ENCODE measurements at places on chromosomes 13 and 19.

DNA sequence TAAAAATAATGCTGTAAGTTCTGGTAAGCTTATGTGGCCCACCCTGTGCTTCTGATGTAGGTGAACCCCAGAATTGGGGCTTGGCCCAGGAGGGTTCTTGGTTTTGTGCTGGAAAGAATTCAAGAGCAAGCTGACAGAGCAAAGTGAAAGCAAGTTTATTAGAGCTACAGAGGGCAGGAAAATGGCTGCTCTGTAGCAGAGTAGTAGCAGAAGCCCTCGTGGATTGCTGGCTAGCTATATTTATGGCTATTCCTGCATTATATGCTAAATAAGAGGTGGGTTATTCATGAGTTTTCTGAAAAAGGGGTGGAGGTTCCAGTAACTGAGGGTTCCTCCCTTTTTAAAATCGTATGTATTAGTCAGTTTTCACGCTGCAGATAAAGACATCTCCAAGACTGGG is 20.6 kb upstream of the ZNF599 start:
- DNase-seq: no peak

- DNase-seq: no peak
These were observed 463.8 kb downstream of the ITGBL1 start for GRCh38 chr13:101916108-101916774.

DNA sequence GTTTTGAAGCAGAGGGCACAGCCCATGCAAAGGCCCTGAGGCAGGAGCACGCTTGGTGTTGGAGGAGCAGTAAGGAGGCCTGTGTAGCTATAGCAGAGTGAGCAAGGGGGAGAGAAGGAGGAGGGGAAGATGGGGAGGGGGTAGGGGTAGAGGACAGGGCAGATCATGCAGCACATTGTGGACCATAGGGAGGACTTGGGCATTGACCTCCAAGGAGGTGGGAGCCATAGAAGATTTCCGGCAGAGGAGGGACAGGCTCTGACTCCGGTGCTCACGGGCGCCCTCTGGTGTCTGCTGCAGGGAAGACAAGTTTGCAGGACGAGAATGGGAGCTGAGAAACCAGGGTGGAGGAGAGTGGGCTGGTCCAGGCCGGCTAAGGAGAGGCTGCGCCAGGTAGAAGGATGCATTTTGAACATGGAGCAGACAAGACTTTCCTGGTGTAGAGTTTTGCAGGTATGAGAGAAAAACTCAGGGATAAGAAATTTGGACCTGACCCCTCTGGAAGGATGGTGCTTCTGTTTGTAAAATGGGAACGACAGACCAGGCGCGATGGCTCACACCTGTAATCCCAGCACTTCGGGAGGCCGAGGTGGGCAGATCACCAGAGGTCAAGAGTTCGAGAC is 13.7 kb upstream of the CREB3L3 start:
- DNase-seq: peak; percentile 87

GRCh38 chr13:26061947-26062346 is 10.1 kb upstream of the SHISA2 start:
- no peak for DNase-seq

DNA sequence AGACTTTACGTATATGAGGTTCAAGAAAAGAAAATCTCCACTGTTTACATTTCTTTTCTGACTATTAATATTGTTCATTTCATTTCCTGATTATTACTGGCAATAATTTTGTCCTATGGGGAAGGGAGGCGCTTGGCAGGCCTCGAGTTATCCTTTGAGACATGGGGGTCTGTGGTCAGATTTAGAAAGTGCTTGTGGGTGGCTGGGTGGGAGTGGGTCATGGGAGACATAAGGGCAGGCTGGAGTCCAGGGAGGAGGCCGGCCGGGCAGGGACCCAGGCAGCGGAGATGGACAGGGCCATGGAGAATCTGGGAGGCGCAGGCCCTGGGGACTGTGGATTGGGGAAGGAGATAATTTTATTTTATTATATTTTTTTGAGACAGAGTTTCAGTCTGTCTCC is 40.1 kb downstream of the LTBP4 start:
- DNase-seq: no peak

DNA sequence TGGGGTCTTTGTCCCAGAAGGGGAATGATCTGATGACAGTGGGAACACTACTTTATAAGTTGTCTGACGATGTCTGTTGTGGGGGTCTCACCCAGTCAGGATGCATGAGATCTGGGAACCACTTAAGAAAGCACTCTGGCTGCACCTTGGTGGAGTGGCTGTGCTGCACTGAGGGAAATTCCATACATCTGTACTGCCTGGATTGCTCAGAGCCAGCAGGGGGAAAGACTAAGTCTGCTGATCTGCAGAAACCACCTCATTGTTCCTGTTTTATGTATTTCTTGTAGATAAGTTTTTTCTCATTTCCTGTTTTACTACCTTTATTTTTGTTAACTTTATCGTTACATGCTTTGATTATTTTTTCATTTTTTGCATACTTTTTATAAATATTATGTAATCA is 27.3 kb downstream of the ZNF430 start:
- no peak for DNase-seq

- DNase-seq: peak; percentile 12
These were observed 1.1 kb downstream of the KLHL26 start for GRCh38 chr19:18637673-18638630.

DNA sequence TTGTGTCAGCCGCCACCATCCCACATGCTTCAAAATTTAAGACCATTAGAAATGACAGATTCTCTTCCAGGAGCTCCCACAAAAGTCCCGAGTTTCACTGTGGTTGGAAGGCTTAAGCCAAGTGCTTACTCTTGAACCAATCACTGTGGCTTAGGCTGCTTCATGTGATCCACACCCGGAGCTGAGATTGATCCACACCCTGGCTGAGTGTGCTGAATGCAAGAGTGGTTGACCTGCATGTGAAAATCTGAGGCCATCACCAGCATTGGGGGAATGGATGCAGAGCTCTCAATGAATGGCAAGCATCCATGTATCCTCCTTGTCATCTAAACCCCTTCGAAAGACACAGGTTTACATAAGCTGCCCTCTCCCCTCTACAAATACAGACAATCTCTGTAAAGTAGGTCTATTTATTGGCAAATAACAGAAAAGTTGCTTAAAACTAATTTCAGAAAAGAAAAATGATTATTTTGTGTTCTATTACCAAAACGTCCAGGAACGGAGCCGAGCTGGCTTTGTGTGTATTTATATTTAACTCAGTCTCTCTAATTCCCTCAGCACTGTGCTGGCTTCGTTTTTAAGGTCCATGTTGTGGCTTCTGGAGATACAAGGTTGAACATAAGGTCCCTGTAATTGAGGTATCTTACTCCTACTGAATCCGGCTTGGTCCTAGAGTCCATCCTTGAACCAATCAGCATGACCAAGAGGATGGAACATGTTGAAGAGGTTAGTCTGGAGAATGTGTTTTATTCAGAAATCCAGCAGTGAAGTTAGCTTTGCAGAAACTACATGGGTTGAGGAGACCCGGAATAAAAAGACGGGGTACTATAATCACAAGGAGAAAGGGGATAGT is 332.4 kb downstream of the LIG4 start:
- no peak for DNase-seq

- DNase-seq: no peak
These were observed 151.3 kb upstream of the UQCRFS1 start for GRCh38 chr19:29364224-29364726.

DNA sequence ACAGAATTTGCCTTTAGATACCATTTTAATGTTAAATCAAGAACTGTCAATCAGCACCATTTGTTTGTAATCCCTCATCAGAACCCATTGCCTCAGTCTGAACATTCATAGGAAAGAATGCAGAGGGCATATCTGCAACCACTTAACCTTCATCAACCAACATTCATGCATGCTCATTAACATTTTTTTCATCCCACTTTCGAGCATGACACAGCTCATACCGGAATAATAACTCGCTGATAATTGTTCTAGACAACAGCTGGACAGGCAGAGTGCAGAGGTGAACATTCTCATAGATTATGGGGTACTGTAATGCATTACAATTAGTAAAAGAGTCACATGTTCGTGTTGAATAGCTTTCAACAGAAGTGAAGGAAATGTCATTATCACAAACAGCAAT is 216.8 kb downstream of the DIAPH3 start:
- DNase-seq: no peak

DNA sequence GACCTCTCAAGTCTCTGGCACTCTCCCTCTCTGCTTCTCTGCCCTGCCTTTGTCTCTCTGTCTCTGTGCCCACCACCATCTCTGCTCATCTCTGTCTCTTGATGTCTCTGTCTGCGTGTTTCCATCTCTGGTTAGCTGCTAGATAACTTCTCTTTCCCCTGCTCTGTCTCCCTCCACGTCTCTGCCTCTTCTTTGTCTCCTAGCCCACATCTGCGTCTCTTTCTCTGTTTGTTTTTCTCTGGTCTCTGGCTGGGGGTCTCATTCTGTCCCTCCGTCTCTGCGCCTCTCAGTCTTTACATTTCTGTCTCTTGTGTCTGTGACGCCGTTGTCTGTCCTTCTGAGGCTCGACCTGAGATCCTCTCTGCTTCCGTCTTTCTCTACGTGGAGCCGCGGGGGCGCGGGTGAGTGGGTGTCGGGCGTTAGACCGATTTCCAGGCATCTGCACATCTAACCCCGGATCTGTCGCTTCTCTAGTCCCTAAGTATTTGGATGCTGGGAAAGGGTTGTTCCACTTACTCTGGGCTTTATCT is 386 bp downstream of the GIPR start:
- DNase-seq: peak; percentile 30

DNA sequence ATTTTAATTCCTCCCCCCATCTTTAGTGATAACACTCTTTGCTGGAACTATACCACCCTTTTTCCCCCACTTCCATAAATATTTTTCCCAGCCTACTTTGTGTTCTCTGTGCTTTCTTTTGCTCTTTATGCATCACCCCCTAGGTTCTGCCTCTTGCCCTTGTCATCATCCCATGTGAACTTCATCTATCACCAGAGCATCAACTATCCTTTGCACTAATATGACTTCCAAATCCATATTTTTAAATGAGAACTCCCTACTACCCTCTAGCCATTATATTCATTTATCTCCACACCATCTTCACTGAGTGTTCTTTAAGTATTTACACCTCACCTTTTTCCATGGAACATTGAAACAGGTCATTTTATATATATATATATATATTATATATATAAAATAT is 452.7 kb downstream of the FOXO1 start:
- DNase-seq: no peak

- no peak for DNase-seq
These were observed 57.3 kb downstream of the KLF2 start for GRCh38 chr19:16381756-16382401.

DNA sequence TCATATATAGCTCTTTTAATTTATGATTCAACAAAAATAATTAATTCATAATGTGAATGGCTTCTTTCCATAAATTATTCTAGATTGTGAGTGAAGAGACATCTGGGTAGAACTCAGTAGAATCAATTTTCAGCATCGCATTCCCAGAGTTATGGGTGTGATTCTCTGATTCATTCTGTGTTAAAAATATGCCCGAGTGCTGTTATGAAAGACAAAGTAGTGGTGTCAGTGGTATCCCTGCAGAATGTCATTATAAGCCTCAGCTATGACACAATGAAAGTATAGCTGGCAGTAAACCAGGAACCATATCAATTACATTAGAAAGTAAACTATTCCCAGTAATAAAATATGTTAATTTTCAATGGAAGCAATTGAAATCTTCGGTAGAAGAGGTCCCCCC is 480.5 kb upstream of the SLITRK1 start:
- DNase-seq: no peak

- DNase-seq: peak; percentile 66
These were observed 22.3 kb upstream of the LILRA2 start for GRCh38 chr19:54551293-54551692.

GRCh38 chr19:16801600-16802013 is 27.6 kb upstream of the SIN3B start:
- DNase-seq: no peak

DNA sequence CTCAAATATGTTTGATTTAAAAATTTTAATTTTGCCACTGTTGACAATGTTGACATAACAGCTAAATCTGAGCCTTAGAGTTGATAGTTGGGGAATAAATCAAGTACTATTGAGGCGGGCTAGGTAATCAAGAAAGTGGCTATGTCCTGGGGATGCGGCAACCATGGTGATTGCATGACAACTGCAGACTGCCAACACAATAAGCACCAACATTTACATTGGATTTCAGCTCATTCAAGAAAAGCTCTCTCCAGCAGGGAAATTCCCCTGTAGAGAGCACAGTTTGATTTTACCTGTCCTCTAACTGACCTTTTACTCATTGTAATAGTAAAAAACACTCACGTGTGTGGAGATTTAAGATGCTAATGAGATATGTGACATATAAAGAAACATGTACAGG is 63.1 kb downstream of the ZNF100 start:
- DNase-seq: no peak

DNA sequence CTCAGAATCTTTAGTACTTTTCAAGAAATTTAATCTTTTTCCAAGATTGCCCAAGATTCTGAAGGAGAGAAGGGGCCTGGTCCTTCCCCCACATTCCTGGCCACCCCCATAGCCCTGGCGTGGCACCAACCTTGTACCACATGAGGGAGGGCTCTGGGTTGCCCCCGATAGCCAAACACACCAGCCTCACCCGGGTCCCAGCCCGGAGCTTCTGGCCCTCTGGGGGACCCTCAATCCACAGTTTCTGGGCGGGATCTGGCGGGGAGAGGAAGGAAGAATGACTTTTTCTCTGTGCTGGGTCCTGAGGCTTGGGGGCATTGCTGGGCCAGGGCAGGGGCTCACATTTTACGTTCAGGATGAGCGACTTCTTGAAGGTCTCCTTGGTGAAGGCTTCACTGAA is 4.4 kb downstream of the NPHS1 start:
- DNase-seq: no peak

GRCh38 chr13:34777914-34778303 is 164.2 kb upstream of the NBEA start:
- DNase-seq: no peak

DNA sequence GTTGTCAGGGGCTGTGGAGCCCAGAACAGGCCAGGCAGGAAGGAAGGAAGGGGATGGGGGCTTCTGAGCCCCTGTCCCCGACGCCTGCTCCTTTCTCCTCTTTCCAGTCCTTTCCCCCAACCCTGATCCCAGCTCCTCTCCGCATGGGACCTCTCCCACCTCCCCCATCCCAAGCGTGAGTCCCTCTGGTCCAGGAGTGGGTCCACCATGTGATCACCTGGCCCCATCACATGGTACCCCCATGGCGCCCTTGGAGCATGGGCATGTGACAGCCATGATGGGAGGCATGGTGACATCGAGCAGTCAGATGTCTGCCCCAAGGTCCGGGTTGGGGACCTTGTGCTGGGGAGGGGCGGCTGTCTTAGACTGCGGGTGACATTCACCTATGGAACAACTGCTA is 9.2 kb downstream of the RYR1 start:
- no peak for DNase-seq

- no peak for DNase-seq
These were observed 230.2 kb downstream of the TDRD3 start for GRCh38 chr13:60627071-60627686.

- DNase-seq: no peak
These were observed 12.3 kb upstream of the SOX1 start for GRCh38 chr13:112054616-112055015.

DNA sequence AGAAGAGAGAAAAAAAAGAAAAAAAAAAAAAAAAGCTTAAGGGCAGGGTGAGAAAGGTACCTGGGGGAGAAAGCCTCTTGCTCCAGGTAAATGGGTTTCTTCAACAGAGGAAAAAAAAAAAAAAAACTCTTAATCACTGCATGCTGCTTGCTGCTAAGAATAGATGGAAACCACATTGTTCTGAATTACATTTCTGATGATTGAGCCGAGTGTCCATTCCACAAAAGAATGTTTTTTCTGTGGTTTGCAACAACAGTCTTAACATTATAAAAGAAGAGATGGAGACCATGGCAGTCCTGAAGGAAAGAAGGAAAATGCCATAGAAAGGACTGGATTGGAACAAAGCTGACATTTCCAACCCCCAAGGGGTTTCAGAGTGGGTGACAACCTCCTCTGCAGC is 1312.7 kb downstream of the SLITRK1 start:
- DNase-seq: no peak

GRCh38 chr19:3351702-3352447 is 14.5 kb upstream of the NFIC start:
- no peak for DNase-seq
